ENCODE measurements at places on chromosomes 11 and 22.

DNA sequence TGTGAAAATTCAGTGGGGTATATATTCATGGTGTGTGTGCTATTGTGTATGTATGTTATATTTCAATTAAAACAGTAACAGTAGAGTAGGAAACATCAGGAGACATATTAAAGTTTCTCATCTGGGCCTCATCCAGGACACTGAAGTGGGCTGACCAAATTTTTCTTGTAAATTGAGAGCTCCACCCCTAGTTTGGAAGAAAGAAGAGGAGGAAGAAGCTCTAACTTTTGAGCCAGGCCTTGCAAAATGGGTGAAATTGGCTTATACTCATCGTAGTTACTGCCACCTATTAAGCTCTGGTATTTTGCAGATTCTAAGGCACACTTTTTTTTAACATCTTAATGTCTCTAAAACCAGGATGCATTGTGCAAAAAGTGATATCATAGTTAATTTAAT lies 33.7 kb downstream of the TSPAN18 start:
- no peak for DNase-seq

- DNase-seq, result no peak
Measured at GRCh38 chr11:103368145-103368544, 258.9 kb downstream of the DYNC2H1 start.

DNA sequence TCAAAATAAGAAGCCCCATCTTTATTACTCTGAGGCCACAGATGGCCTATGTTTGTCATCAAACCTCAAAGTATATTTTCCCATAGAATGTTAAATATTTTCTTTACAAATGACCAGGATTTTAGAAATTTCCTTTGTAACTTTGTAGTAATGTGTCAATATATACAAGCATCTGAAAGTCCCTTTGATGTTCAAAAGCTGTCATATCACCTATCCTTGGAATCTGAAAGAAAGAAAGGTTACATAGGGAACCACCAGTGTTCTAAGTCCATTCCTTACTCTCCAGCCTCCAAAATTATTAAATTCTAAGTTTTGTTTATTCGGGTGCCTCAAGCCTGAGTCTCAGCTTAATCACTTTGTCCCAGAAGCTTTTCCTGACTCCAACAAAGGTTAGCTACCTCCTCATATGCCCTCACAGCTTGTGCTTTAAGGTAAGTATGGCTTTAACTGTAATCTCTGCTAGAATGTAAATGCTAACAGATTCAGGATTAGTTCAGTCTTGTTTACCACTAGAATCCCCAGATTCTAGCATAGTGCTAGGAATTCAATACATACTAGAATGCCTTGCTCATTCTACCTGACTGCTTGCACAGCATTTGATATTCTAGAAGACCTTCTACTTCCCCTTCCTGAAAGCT lies 32.3 kb downstream of the CCDC34 start:
- no peak for DNase-seq

GRCh38 chr11:81278991-81279390 lies 1454.7 kb downstream of the FAM181B start:
- no peak for DNase-seq

GRCh38 chr11:2443881-2444820 lies at the start of gene TRPM5:
TSS of gene TRPM5 (minus strand) at chr11:2444514. CDS start at chr11:2423036, 21,478 bp downstream.
- DNase-seq, result peak; percentile 46

DNA sequence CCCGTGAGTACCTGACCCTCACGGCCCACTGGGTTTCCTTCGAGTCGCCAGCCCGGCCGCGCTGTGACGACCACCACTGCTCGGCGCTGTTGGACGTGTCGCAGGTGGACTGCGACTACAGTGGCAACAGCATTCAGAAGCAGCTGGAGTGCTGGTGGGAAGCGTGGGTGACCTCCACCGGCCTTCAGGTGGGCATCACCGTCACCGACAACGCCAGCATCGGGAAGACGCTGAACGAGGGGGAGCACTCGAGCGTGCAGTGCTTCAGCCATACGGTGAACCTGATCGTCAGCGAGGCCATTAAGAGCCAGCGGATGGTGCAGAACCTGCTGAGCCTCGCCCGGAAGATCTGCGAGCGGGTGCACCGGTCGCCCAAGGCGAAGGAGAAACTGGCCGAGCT lies 32.2 kb downstream of the ZBED4 start:
- no peak for DNase-seq

Measured in stimulated activated CD4-positive, alpha-beta T cell treated with anti-CD3 and anti-CD28 coated beads, TNF-alpha, amount 100 ng/mL, for 24 hours (primary cell).